ENCODE measurements at places on chromosomes 13 and 19.

DNA sequence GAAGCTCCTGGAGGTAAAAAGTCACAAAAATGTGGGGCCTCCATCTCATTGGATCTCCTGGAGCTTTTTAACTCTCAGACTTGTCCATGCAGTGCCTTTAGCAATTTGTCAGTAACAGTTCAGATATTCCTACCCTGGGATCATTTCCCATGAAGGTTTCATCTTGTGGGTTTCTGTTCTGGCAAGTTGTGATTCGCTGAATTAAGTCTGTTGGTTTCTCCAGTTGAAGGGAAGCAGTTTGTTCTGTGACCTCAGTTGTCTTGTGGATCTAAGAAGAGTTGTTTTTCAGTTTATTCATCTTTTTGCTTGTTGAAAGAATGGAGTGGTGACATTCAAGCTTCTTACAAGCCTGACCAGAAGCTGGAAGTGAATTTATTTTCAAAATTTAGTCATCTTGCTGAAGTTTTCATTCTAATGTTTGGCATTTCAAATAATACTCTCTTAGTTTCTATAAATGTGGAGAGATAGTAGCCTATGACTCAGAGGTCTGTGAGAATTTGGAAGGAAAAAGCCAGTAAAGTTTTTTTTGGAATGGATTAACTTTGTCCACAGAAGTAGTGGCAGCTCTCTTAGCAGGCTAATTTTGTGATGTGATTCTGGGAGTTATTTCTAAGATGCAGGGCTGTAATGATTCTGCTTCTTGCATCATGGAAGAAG lies 120.1 kb upstream of the CSNK1A1L start:
- no peak for DNase-seq

- no peak for DNase-seq
Measured at GRCh38 chr19:1453525-1454364, 3.8 kb downstream of the APC2 start.

DNA sequence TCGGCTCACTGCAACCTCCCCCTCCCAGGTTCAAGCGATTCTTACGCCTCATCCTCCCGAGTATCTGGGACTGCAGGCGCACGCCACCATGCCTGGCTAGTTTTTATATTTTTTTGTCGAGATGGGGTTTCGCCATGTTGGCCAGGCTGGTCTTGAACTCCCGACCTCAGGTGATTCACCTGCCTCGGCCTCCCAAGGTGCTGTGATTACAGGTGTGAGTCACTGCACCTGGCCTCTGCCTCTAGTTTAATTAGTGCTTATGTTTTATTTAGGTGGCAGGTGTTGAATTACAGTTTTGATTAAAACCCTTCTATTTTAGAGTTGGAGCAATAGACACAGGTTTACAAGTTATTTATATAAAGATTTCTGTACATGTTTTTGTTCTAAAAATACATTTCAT lies 42.8 kb downstream of the ATP11A start:
- no peak for DNase-seq

- no peak for DNase-seq
Measured at GRCh38 chr13:78437781-78438180, 165.6 kb downstream of the POU4F1 start.

GRCh38 chr13:36082396-36082795 lies 48.8 kb downstream of the DCLK1 start:
- no peak for DNase-seq

DNA sequence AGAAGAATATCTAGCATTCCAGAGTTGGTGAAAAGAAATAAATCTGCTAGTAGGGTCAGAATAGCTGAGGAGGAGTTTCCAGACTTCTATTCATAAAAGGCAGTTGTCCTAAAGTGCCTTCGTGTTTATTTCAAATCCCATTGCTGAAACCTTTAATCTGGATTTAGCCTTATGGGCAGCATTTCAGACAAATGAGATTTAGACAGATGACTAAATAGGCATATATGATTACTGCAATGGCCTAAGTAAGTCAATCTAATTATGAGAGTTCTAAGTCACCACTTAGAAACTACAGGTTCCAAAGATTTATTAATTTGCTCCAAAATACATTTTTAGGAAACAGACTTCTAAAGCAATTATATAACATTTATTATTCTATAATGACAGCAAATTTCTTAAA lies 368.7 kb downstream of the LIG4 start:
- no peak for DNase-seq

- peak; percentile 28 for DNase-seq
Measured at GRCh38 chr19:28065026-28065425, 1147.9 kb downstream of the UQCRFS1 start.
